ENCODE measurements at places on chromosomes 1 and 21.

- no peak for DNase-seq
These were observed 40.4 kb upstream of the ADARB1 start for GRCh38 chr21:45033791-45034555.

DNA sequence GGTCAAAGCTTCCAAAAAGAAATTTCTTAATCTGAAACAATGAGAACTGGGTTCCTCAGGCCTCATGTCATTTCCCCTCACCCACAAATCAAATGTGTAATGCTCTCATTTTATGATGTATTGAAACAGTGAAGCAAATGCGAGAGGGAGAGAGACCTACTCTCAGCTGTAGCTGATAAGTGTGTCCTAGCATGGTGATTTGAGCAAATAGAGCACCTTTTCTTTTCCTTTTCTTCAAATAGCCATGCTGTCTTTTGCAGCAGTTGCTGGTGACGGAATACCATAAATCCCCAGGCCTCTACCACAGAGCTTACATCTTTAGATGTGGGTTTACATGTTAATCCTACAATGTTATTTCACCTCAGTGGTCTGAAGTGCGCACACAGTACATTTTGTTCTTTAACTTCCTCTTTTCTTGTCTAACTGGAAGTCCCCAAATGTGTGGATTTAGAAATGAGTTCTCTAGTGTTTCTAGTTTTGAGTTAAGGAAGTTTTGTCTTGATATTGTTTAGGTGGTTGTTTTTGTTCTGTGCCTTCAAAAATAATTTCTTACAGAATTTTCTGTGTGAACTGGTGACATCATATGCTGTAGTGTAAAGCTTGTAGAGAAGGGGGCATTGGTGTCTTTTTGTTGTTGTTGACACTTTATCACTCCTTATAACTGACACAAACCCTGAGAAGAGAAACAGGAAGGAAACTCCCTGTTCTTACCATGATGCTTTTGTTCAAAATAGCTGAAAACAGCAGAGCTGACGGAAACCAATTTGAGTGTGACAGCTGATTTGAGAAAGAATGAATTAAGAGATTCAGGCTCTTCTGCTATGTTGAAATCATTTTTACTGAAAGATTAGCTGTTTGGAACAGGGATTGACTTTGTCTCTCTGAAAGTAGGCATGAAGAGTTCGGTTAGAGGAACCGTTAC lies 12.2 kb downstream of the SMAP2 start:
- DNase-seq = peak; percentile 88

DNA sequence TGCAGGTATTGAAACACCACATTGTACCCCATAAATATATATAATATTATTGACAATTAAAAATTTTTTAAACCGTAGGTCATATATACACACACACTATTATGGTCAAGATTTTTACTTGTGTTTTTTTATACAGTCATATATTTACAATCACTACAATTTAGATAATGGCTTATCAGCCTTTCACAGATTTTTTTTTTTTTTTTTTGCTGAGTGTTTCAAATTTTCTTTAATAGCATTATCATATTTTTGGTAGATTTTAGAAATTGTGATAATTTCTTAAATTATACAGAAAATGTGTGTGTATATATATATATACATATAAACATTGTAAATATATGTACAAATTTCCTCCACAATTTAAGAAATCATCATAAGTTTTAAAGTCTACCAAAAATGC lies 68.6 kb upstream of the RGS2 start:
- no peak for DNase-seq

DNA sequence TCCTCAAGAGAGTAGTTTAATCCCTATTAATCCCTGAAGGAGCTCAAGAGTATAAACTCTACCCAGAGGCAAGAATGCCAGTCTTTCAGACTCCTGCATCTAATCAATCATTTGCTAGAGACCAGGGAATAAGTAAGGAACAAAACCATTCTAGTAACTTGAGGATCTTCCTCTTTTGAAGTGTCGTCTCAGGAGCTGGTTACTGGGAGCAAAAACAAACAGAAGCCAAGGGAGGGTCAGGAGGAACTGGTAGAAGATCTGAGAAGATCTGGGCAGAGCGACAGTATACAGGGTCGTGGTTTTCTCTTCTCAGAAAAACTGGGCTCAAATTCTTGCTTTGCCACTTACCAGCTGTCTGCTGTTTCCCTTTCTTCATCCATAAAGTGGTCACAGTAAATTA lies 69.3 kb downstream of the RPS6KA1 start:
- no peak for DNase-seq

- DNase-seq = no peak
These were observed 27.4 kb upstream of the FOXD3 start for GRCh38 chr1:63294803-63295594.

DNA sequence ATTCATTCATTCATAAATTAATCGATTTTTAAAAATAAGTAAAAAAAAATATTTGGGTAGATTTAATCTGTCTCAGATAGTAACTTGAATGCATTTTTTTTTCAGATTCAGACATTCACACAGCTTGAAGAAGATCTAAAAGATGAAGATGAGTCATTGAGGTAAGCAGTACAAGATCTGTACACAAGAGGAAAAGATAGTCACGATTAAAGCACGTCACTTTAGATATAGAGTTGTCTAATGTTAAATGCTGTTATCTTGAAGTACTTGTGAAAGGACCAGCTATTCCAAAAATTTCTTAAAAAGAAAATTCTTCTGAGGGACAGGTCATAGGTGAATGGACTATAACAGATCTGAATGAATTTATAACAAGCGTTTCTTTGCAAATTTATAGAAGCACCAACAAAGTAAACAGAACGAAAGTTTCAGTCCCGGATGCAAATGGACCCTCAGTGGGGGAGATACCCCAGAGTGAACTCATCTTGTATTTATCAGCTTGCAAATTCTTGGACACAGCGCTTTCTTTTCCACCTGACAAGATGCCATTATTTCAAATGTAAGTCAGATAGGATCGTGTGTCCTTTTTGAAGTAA lies 31.2 kb upstream of the MORC3 start:
- DNase-seq = no peak

DNA sequence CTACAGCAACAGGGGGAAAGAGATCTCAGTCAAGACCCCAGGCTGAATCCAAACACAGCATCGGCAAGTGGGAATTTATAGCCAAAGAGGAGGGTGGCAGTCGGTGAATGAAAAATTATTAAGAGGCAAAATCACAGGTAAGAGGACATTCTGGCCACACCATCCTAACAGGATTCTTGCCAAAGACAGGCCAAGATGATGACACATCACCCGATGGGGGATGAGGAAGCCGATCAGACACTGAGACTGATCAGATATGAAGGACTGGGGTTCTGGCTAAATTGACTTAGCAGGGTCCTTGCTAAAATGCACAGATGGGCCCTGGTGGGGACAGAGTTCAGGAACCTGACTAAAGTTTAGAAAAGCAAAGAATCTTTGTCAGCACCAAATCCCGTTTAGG lies 402.2 kb downstream of the SMYD3 start:
- DNase-seq = no peak

- DNase-seq = no peak
These were observed 46.6 kb upstream of the CD55 start for GRCh38 chr1:207274882-207275281.

- no peak for DNase-seq
These were observed 502 bp downstream of the VANGL2 start for GRCh38 chr1:160400646-160401486.

- no peak for DNase-seq
These were observed 28.7 kb upstream of the ETS2 start for GRCh38 chr21:38777015-38777414.

GRCh38 chr21:31531967-31532366 lies 127.5 kb upstream of the SOD1 start:
- no peak for DNase-seq

DNA sequence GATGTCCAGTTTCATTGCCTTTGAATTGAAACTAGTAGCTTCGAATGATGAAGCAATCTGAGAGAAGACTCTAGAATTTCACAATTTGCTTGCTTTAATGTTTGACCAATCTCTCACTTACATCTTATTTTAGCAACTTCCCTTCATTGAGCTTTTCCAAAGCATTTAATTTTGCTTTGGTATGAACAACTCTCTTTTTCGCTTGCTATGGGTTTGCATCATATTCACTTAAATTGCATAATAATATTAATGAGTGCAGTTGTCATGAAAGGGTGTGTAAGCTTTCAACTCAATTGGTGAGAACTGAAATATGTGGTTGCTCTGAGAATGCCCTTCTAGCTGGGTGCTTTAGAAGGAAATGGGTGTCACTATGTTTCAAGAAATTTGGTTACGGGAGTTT lies 309.2 kb downstream of the HLX start:
- no peak for DNase-seq

All from GM12864 (cell line).